ENCODE measurements at places on chromosomes 12 and 14.

- DNase-seq = no peak
Observed at GRCh38 chr12:108779998-108780688, 48.8 kb upstream of the CORO1C start.

DNA sequence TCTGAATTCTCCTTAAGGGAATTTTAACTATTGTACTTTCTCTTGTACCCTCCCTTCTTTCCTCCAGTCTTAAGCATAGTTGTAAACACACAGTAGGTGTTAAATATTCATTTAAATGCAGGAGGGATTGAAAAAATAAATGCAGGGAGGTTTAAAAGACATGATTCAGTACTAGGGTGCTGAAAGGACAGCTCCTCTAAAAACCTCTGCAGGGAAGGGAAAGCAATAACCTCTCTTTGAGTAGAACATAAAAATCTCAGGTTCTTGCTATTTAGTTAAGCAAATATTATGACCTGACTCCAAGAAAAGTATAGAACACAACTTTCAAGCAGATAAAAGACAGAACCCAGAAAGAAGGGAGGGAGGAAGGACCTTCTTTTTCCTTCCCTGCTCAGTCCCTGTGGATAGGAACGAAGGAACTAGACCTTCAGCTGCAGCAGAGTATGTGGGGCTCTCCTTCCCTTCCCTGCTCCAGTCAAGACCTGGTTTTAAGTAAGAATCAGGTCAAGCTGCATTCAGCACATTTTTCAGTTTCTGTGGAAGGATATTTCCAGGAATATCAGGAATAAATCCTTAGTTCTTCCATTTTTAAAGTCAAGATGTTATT, 4.7 kb downstream of the MAP3K9 start:
- DNase-seq = no peak

GRCh38 chr12:53560912-53561589, 53.8 kb upstream of the NPFF start:
- no peak for DNase-seq

GRCh38 chr14:64761441-64762043, 57.3 kb downstream of the PLEKHG3 start:
- DNase-seq = no peak

DNA sequence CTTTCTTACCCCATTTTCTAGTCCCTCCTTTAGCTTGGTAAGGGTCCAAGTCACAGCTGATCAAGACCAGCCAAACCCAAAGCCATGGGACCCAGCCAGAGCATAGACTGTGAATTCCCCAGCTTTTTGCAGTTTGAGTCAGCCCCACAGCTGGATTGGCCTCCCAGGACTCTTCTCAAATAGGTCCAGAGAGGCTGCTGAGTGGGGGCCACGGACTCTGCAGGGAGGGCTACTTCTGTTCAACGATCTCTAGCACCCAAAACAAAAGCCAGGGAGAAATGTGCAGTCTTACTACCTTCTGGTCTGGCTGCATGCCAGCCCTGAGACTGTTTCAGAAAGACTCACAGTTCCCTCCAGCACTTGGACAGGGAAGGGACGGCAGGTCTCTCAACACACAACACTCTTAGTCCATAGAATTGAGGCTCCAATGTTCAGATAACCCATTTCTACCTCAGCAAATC, 1.6 kb downstream of the VDR start:
- DNase-seq = peak; percentile 26

- DNase-seq = no peak
Observed at GRCh38 chr14:52783206-52783605, 8.2 kb downstream of the GNPNAT1 start.

- no peak for DNase-seq
Observed at GRCh38 chr14:99463974-99464373, 16.7 kb downstream of the SETD3 start.

DNA sequence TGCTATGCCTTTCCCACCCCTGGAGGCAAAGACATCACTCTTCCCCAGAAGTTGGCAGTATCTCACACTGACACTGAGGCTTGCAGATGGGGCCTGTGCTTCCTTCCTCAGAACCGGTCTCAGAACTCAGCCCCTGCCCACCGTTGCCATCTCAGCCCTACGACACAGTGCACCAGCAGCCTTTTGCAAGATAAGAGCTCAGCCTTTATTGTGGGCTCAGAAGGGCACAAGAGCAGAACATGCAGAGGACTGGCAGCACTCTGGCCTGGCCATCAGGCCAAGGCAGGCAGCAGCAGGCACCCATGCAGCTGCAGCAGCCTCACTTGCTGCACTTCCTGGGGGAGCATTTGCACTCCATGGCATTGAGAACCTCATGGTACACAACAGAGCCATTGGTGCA, 3.6 kb upstream of the ANO2 start:
- no peak for DNase-seq

GRCh38 chr12:122845041-122845864, 10.0 kb downstream of the HIP1R start:
- no peak for DNase-seq

GRCh38 chr12:120998435-120998834, 17.9 kb downstream of the C12orf43 start:
- DNase-seq = no peak

DNA sequence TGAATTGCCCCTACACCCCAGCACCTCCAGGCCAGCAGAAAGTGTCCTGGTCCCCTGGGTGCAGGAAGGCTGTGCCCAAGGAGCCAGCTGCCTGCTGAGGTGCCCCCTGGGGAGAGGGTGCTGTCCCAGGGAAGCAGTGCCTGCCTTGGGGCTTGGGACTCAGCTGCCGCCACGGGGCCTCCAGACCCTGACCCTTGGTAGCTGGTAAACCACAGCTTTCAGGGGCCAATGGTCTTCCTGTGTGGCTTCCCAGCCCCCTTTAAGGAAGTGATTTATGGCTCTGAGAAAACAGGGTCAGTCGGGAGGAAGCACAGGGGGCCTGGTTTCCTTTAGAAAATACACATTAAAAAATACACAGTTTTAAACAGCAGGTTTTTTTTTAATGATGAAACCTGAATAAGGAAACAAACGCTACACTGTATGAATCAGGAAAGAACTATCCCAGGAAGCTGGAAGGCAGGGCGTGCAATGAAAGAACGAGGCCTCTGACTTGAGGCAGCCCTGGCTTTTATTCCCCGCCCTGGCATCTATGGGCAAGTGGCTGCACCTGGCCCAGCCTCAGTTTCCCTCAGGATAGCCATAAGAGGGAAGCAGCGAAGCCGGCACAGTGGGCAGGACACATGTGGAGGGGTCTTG, 40.6 kb upstream of the EML1 start:
- no peak for DNase-seq

DNA sequence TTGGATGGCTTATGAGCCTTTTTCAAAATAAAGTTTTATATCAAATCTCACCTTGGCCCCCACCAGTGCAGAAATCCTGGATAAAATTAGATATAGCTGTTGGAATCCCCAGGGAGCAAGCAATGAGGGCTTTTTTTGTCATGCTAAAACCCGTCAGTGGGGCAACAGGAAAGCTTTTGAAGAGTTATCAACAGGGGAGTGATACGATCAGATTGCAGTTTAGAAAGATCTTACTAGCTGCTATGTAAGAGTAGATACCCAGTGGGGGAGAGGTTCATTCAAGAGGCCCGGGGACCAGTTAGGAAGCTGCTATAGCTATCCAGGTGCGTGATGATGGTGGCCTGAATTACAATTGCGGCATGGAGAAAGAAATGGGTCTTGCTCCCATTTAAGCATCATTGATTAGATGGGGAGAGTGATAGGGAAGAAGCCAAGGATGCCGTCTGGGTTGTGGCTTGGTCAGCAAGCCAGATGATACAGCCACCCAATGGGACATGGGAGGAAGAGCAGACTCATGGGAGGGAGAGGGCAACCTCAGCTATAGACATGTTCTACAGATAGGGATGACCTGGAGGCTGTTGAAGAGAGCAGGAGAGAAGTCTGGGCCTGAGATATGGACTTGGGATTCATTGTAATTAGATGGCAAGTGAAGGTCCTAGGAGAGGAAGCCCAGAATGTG, 272.4 kb downstream of the DPF3 start:
- DNase-seq = no peak

DNA sequence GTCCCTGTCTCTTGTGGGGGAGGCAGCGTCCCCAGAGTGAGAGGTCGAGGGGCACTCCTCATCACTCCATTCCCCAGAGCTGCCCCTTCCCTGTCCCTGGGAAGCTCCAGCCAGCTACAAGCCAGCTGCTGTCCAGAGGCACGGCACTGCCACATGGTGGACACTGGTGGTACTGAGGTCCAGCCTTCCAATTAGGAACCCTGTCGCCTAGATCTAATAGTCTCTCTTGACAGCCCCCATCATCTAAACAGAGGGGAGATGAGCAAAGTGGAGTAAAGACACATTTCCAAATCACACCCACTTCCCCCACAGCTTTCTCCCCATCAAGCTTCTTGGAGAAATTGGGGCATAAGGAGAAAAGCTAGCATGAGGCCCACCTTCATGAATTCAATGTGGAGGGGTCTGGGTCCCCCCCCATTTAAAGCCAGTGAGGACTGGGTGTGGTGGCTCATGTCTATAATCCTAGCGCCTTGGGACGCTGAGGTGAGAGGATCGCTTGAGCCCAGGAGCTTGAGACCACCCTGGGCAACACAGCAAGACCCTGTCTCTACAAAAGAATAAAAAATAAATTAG, 2.1 kb upstream of the INHBE start:
- peak; percentile 65 for DNase-seq

- no peak for DNase-seq
Observed at GRCh38 chr12:64652346-64652745, 42.1 kb downstream of the RASSF3 start.

GRCh38 chr12:125202421-125202820, 137.2 kb downstream of the AACS start:
- DNase-seq = no peak

GRCh38 chr12:16258963-16259362, 18.5 kb downstream of the SLC15A5 start:
- no peak for DNase-seq

GRCh38 chr14:75879031-75879430, 102.8 kb downstream of the TGFB3 start:
- no peak for DNase-seq

DNA sequence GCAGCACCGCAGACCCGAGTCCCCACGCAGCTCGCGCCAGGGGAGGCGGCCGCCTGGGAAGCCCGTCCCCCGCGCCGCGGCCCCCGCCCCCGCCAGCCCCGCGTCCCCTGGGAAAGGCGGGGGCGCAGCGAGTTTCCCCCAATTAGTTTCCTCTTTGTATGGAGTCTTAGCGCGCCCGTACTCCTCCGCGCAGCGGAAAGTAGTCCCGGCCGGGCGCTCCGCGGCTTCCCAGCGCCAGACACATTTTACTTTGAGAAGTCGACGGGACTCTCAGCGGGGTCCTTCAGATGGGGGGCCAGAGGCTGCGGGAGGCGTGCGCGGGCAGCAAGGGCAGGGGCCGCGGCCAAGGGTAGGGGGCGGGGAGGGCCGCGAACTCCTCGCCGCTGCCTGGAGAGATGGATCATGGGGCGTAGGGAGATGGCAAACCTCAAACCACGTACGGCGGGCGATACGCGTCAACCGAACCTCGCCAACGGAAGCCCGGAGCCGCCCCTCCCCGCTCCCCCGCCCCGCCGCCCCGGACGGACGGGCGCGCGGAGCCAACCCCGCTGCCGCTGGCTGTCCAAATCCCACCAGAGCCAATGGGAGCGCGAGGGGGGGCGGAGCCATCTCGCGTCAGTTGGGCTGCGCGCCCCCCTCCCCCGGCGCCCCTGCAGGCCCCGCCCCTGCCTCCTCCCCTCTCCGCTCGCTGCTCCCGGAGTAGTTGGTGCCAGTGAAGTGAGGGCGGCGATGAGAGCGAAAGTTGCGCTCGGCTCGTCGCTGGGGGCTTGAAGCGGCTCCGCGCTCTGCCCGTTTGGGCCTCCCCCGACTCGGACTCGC, at the start of gene RCOR1:
TSS of gene RCOR1 (plus strand) at position 706 of the 819 bp plus-strand sequence. CDS start 238 bp downstream, outside the sequence.
- peak; percentile 95 for DNase-seq

GRCh38 chr12:58489394-58489793, 430.9 kb downstream of the LRIG3 start:
- DNase-seq = no peak

- peak; percentile 27 for DNase-seq
Observed at GRCh38 chr12:32671930-32672780, 6.9 kb upstream of the DNM1L start.

GRCh38 chr14:59771577-59771976, 99.0 kb downstream of the RTN1 start:
- no peak for DNase-seq

DNA sequence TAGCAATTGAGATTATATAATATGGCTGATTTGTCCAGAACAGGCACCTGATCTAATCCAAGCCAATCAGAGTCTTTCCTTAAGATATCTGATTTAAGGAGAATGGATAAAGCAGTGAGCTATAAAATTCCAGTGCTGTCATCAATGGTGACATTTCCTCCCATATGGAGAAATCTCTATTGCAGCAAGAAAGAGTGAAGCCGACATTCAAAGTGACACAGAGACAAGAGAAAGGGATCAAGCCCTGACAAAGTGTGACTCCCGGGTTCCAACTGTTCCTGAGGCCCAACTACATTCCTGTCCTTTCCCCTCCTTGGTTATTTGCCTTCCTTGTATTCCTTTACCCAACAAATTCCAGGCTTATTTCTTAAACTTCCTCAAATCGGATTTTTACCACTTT, 430.0 kb upstream of the SOX5 start:
- DNase-seq = no peak

- DNase-seq = no peak
Observed at GRCh38 chr12:57009949-57010626, 3.7 kb upstream of the ZBTB39 start.

GRCh38 chr12:20361416-20361815, 6.9 kb upstream of the PDE3A start:
- no peak for DNase-seq

DNA sequence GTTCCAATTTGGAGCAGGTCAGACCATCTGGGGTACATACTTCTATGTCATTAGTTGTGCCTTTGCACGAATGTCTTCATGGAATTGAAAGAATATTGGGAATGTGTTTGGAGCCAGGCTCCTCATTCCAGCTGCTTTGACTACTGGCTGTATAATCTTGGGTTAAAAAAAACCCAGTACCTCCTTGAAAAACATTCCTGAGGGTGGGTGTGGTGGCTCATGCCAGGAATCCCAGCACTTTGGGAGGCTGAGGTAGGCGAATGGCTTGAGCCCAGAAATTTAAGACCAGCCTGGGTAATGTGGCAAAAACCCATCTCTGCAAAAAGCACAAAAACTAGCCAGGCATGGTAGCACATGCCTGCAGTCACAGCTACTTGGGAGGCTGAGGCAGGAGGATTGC, 125.6 kb downstream of the TTC8 start:
- no peak for DNase-seq

GRCh38 chr14:61803755-61804154, 41.5 kb downstream of the SNAPC1 start:
- no peak for DNase-seq

DNA sequence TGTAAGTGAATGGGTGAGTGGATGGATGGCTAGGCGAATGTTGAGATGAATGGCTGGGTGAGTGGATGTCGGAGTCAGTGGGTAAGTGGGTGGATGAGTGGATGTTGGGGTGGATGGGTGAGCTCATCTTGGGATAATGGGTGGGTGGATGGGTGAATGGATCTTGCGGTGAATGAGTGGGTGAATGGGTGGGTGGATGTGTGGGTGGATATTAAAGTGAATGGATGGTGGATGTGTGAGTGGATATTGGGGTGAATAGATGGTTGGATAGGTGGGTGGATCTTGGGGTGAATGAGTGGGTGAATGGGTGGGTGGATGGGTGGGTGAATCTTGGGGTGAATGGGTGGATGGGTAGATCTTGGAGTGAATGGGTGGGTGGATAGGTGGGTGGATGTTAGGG, 51.9 kb downstream of the CMKLR1 start:
- no peak for DNase-seq

GRCh38 chr14:64708148-64709004, 4.2 kb downstream of the PLEKHG3 start:
- DNase-seq = peak; percentile 36

GRCh38 chr12:39005671-39006070, 100.3 kb upstream of the CPNE8 start:
- no peak for DNase-seq

GRCh38 chr14:34539407-34540180, at the start of gene EAPP:
TSS of gene EAPP (minus strand) at chr14:34539701. CDS start at chr14:34539628, 73 bp downstream.
- peak; percentile 99 for DNase-seq
